ENCODE measurements at places on chromosomes 13 and 19.

- no peak for DNase-seq
These were observed 6.1 kb downstream of the SH2D3A start for GRCh38 chr19:6761053-6761676.

- DNase-seq = no peak
These were observed 9.5 kb upstream of the GJB6 start for GRCh38 chr13:20241593-20241992.

- no peak for DNase-seq
These were observed 19.0 kb downstream of the BIVM start for GRCh38 chr13:102817907-102818306.

- DNase-seq = no peak
These were observed 64.2 kb downstream of the SOX1 start for GRCh38 chr13:112131081-112131712.

DNA sequence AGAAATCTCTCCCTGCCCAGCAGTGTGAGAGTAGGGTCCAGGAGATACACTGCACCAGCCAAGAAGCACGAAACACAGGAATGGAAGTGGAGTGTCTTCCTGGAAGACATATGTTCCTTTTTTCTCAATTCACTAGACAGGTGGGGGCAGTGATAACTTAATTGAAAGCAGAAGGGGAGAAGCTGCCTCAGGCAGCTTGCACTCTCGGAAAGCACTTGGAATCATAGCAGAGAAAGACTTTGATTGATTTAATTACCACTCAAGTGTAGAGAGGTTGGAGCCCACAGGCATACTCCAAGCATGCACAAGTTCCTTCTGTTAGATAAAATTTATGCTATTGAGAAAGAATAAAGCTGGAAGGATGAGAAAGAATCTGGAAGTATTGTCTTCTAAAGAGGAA lies 249.4 kb downstream of the SLITRK6 start:
- DNase-seq = no peak

- no peak for DNase-seq
These were observed 16.4 kb upstream of the WASF3 start for GRCh38 chr13:26541041-26541440.

- no peak for DNase-seq
These were observed 75.9 kb downstream of the STK24 start for GRCh38 chr13:98500963-98501421.

DNA sequence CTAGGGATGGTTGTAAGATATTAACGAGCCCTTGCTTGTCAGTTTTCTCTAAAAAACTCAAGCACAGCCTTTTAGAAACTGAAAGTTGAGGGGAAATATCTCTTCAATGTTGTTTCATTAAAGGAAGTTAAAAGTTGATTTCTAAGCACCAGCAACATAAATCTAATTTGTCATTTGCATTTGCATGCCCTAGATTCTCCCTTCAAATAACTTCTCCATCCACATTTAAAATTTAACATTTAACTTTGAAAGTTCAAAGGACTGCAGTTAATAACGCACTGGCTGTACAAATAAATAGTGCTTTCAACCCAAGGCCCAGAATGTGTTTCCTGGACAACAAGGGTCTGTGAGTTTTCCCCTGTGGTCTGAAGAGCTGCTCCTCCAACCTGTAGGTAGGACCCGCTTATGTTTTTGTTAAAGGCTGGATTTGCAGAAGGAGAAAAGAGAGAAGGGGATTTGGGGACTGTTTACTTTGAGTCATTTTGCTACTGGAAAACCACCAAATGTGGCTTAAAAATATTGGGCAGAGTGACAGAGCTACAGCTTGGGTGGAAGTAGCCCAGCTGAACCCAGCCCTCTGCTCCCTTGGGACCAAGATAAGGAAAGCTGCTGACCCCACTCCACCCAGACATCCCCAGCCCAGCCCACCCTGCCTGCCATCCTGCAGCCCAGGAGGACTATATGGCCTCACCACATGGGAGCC lies 39.8 kb downstream of the TNFRSF19 start:
- no peak for DNase-seq
